GM12892 (cell line): ENCODE measurements at places on chromosomes 13 and 19.

DNA sequence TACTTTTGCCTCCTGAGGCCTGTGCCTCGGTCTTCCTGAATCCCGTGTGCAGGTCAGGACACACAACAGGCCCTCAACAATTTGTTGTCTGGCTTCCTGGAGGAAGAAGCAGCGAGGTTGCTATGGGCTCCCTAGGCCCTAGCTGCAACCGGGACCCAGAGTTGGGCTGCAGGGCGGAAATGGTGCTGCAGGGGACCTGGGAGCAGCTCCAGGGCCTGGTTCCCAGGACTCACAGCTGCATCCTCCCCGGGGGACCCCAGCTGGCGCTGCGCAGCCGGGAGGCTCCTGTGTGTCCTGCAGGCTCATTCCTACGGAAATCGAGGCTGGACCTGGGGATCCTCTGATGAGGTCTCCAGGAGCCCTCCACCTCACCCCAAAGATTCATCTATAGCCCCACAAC is 999 bp upstream of the TNFAIP8L1 start:
- DNase-seq = no peak

- DNase-seq = no peak
These were observed 275.2 kb upstream of the PCDH9 start for GRCh38 chr13:67505376-67505775.

DNA sequence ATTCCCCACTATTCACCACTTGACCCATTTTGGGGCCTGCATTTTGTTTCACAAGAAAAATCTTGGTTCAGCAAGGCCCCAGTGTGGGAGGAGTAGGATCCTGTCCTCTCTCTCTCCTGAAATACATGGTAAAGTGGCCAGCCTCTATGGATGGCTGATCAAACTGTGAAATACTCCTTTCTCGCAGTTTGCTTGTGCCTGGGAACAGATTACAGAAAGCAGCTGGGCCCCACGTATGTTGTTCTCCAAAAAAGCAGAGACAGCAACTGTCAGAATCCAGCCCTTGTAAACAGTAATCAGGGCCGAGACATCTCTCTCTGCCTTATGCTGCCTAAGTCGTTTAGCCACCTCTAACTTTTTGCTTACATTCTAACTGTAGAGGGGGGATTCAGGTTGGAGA is 61.0 kb upstream of the RAP2A start:
- DNase-seq = no peak

- no peak for DNase-seq
These were observed 311.9 kb downstream of the COG6 start for GRCh38 chr13:39967199-39967959.

DNA sequence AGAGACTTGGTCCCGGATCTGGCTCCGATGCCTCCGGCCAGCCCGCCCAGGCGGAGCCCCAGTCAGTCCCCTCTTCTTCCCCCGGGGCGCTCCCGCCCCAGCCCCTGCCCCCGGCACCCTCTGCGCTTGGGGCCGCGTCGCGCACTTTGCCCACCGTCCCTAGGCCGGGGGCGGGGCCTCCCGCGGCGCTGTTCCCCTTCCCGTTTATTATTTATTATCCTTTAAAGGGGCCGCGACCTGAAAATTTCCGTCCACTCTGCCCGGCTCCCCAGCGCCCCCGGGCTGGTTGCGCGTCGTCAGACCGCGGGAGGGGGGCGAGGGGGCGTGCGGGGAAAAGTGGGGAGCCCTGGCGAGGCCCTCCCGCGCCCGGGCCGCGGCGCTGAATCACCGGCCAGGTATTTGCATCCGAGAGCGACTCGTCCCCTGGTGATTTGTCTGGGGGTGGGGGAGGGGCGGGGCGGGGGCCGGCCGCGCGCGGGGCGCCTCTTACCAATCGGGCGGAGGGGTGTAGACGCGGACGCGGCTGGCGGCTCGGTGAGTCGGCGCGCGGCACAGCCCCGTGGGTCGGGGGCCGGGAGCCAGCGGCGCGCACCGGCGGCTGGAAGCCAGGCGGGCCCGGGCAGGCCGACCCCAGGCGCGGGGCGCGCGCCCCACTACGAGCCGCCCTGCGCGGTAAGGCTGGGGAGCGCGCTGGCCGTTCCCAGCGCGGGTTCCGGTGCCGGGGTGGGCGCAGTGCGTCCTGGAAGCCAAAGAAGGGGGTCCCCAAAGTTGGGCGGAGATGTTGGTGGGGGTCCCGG is at the start of gene ARID3A:
TSS of gene ARID3A (plus strand) at position 510 of the 797 bp plus-strand sequence. CDS start 3,494 bp downstream, outside the sequence.
- peak; percentile 85 for DNase-seq

DNA sequence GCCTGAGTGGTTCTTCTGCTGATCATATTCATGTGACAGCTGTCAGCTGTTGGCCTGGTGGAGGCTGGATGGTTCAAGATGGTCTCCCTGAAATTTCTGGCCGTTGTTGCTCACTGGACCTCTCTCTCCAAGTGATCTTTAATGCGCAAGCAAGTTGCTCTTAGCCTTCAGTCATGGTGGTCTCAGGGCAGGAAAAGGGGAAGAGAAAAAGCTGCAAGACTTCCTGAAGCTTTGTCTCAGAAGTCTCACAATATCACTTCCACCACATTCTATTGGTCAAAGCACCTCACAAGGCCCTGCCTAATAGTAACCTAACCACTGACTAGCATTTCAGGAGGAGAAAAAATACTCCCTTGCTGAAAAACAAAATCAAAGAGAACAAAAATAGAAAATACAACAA is 1.6 kb upstream of the ZNF567 start:
- DNase-seq = no peak

- DNase-seq = no peak
These were observed 40.3 kb downstream of the ZNF557 start for GRCh38 chr19:7109678-7110289.

- no peak for DNase-seq
These were observed 100.5 kb upstream of the SLITRK5 start for GRCh38 chr13:87570669-87571068.

- no peak for DNase-seq
These were observed 524.2 kb upstream of the NBEA start for GRCh38 chr13:34417896-34418295.

DNA sequence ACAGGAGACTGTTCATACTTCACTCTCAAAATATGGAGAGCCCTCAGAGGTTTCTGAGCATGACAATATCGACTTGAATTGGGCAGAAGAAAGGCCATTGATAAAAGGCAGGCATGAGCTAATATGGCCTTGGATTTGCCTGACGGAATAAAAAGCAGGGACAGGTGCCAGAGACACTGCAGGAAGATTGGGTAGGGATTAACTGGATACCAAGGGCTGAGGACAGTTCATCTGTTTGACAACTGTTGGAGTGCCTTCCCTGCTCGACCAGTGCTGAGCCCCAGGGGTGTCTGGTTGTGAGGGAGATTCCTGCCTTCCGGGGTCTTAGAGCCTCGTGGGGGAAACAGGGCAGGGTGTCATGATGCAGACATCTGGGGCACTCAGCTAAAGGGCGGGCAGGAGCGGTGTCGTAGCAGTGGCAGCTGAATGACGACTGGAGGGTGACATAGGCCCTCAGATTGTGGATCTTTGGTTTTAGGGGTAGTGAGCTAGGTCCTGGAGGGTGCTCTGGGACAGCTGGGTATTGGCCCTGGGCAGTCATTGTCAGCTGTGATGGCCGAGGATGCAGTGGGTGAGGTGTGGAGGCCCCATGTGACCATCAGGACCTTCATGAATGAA is 12.3 kb downstream of the GATAD2A start:
- no peak for DNase-seq

DNA sequence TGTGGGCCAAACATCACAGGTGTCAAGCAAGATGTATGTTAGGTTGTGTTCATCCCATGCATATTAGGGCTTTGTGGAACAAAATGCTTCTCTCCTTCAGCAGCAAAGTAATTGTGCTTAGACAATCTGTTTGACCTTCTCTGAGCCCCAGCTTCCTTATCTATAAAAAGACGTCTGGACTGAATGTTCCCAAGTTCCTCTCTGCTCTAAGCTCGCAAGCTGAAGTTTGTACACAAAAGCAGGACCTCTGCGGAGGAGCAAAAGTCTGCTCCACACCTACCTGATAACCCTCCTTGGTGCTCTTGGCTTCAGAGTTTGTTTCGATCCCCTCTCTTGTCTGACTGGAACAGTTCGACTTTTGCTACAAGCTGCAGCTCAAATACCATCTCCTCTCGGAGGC is 95.7 kb upstream of the UBL3 start:
- no peak for DNase-seq

DNA sequence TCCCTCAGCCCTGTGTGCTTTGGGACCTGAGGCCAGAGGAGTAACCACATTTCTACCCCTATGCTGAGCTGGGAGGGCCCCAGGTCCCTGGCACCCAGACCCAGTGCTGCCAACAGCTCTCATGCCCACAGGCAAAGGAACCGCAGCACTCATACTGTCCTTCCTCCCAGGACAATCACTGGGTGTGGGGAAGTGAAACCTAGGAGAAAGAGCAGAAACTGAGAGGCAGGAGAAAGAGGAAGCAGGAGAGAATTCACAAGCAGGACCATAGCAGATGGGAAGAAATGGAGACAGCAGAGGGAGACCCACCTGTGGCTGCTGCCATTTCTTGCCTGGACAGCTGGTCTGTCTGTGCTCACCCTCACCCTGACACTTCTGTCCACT is 18.9 kb downstream of the CCDC97 start:
- no peak for DNase-seq

GRCh38 chr19:42199440-42200115 is 17.9 kb downstream of the DEDD2 start:
- DNase-seq = peak; percentile 81

- DNase-seq = peak; percentile 93
These were observed 51.3 kb downstream of the CELF5 start for GRCh38 chr19:3275583-3276340.

DNA sequence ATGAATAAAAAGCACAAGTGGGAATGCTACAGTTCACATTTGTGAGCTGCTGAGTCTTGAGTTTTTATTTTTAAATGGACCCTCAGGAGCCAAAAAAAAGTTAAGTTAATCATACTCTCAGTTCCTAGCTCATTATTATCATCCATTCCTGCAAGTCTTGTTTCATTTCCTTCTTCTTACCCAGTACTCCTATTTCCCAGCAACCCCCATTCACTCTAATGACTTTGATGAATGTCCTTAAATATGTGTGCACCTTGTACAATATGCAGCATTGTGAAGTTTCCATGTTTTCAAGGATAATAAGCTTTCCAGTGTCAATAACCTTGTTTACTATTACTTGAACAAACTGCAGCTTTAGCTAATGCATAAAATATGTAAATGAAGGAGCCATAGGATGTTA is 366.2 kb downstream of the DCT start:
- no peak for DNase-seq

DNA sequence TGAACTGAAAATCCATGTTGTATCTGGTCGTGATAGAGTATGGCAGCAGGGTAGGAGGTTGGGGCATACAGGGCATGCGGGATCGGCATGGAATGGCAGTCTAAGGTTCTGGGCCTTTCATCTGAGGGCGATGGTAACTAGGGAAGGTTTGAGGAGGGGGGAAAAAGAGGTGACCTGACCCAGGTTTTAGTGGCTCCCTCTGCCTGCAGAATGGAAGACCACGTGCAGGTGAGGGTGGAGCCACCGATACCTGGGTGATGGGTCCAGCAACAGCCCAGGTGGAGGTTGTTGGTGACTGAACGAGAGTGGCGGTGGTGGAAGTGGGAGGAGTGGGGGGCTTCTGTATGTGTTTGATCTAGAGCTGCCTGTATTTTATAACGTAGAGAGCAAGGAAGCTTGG is 3.8 kb downstream of the ZNF749 start:
- no peak for DNase-seq

GRCh38 chr19:34165295-34165738 is 7.0 kb upstream of the LSM14A start:
- no peak for DNase-seq

GRCh38 chr19:55373993-55374757 is 2.5 kb upstream of the TMEM190 start:
- no peak for DNase-seq

GRCh38 chr13:40969169-40969901 is 49.8 kb downstream of the ELF1 start:
- no peak for DNase-seq
